Uterus (tissue), 4 donors: ENCODE measurements at places on chromosomes 6 and 20. TPM values are rescaled to one million over a fixed set of nuclear protein-coding genes. Genes with fewer than 3 reads are reported as not detected.

Gene SLC22A23
- 6.8 TPM for total RNA-seq

Gene GFOD1
- total RNA-seq, result 26.6 TPM

Gene OPRM1
- not detected for total RNA-seq

Gene HCK
- total RNA-seq, result 3.7 TPM

Gene KCNK15
- 0.26 TPM for total RNA-seq

GRCh38 chr6:44234101-44235025, 11.0 kb downstream of the SLC29A1 start:
- H3K27ac ChIP-seq, result peak overlapping the region; percentile 99
- H3K27me3 ChIP-seq, result no peaks in the 10 kb centered on the region
- peak; percentile 91 for DNase-seq

DNA sequence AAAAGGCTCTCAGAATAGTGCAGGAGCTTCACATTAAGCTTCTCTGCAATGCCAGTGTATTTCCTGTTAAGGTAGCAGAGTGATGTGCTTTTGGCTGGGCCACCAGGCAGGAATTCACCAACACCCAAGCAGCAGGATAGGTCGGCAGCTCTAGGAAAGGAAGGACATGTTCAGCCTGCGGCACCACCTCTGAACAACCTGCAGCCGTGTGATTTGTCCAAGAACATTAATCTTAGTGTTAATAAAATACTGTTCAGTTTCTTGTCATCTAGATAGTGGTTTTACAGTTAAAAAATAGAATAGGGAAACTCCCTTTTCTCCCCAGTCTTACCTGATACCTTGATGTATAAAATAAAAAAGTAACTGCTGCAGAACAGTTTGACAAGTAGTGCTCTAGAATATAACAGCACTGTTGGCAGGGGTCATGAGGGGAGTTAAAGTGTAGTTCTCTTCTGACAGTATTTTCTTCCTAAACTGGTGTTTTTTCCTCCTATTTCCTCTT, 18.8 kb downstream of the ZNF292 start:
- H3K4me1 ChIP-seq, result peaks cover 18% of the 10 kb centered on the region
- H3K36me3 ChIP-seq, result no peaks in the 10 kb centered on the region
- no peak overlapping the region for H3K27ac ChIP-seq
- no peak overlapping the region for H3K4me3 ChIP-seq
- no peaks in the 10 kb centered on the region for H3K27me3 ChIP-seq
- DNase-seq, result no peak

DNA sequence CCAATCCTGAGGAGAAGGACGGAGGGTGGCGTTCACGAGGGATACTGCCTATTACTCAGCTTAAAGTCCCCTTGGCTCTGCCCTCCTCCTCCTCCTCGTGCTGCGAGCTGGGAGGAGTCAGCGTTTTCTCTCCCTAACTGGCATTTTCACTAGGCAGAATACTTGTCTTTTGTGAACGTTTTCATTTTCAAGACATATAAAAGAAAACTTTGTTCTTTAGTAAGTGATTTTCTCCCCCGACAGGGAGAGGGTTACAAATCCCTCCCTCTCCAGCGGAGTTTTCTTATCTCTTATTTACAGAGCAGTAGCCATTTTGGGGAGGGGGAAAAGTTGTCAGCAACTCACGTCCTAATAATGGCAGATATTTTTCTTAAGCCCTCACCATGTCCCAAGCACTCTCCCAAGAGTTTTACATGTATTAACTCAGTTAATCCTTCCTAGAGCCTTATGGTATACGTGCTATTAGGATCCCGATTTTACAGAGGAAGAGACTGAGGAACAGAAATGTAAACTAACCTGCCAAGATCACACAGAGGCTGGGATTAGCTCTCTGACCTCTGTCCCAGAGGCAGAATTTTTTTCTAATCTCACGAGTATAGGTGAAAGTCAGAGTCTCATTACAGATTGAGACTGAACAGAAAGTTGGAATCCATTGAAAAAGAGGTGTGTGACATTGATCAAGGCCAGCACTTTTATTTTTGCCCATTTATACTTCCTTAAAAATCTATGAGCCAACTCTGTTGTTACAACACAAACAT, 30.0 kb upstream of the ZNF217 start:
- no peaks in the 10 kb centered on the region for H3K36me3 ChIP-seq
- peaks cover 14% of the 10 kb centered on the region for H3K4me1 ChIP-seq
- peak overlapping the region; percentile 89 for H3K27ac ChIP-seq
- no peaks in the 10 kb centered on the region for H3K27me3 ChIP-seq
- DNase-seq, result peak; percentile 82

GRCh38 chr6:113719064-113719463, 138.1 kb upstream of the MARCKS start:
- no peak overlapping the region for H3K4me3 ChIP-seq
- DNase-seq, result no peak
- no peaks in the 10 kb centered on the region for H3K27me3 ChIP-seq
- H3K27ac ChIP-seq, result no peak overlapping the region
- no peaks in the 10 kb centered on the region for H3K36me3 ChIP-seq

DNA sequence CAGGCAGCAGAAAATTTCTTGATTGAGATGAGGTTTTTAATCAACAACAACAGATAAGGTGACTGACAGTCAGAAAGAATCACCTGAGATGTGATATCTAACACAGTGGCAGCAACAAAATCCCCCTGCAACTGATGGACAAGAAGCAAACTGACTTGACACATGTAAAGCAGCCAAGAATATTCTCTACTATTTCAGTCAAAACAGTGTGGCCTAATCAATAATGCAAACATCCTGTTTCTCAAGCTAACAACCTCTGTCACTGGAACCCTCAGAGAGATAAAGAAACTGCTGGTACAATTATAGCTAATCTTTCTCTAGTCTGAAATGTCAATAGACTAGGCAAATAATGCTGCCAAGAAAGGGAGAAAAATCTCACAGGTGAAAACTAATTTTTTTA, 4.6 kb upstream of the CGA start:
- no peak overlapping the region for H3K27ac ChIP-seq
- H3K4me3 ChIP-seq, result no peak overlapping the region
- DNase-seq, result no peak
- H3K4me1 ChIP-seq, result no peaks in the 10 kb centered on the region

DNA sequence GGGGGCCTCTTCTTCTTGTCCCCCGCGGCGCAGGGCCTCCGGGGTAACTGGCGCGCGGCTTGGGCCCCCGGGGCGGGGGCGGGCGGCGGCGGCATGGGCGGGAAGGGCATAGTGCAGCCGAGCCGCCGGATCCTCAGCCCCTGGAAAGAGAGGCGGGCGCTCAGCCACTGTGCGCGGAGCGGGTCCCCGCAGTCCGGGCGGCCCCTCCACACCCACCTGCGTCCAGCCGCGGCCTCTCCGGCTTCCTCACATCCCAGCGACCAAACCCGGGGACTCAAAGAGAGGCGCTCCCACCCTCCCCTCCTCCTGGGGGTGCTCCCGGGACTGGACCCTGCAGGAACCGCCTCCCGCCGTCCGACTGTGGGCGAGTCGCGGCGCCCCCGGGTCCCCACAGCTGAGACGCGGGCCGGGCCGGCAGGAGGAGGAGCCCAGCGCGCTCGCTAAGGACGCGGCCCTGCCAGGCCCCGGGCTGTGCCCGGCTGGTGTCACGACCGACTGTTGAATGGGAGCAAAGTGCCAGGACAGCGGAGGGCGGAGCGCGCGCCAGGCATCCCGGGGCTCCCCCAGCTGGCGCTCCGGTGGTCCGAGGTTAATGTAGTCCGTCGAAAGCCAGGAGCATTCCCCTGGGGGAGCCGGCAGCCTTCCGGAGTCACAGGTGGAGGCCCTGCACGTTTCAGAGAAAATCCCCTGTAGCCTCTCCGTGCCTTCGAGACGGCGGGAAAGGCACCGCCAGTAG, at the start of gene PRR18:
TSS of gene PRR18 (minus strand) at position 360 of the 736 bp plus-strand sequence. CDS start at position 110, 250 bp downstream.
- no peaks in the 10 kb centered on the region for H3K36me3 ChIP-seq
- peaks cover 6% of the 10 kb centered on the region for H3K27me3 ChIP-seq
- no peak within 1 kb of the TSS for H3K27ac ChIP-seq
- no peak for DNase-seq

DNA sequence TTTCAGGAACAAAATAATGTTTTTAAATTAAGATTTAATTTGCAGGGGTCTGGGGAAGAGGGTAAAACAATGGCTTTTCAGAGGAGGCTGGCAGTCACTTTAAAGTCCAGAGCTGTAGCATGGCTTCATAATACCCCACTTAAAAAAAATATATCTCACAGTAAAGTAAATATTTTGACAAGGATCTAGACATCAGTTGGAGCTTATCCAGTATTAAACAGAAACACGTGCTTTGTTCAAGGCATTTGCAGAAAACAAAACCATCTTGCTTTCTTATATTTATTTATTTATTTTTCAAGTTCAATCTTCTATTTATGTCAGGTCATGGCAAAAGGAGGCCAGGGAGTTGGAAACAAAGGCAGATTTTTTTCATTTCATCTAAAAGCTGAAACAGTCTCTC, 53.3 kb upstream of the PRL start:
- H3K36me3 ChIP-seq, result no peaks in the 10 kb centered on the region
- DNase-seq, result no peak
- H3K27ac ChIP-seq, result no peak overlapping the region
- H3K27me3 ChIP-seq, result no peaks in the 10 kb centered on the region

DNA sequence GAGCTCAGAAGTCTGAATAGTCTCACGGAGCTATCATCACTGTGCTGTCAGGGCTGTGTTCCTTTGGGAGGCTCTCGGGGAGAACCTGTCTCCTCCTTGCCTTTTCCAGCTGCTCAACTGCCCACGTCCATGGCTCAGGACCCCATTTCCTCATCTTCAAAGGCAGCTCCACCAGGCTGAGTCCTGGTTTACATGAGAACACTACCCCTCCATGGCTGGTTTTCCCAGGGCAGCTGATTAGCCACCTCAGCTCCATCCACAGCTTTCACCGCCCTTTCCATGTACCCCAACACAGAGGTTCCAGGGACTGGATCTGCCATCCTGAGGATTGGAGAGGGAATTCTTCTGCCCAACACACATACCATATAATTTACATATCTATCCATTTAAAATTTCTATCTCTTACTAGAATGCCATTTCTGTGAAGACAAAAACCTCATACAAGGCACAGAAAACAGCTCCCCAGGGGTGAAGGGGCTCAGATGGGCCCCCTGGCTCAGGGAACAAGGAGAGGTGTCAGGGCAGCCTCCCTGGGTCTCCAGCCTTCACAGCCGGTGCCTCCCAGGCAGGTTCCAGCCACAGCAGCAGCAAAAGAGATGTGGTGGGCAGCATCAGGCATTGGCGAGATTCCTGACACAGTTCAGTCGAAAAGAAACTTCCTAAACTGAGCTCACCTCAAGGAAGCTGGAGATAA, 2.2 kb upstream of the RAET1E start:
- no peak for DNase-seq
- no peak overlapping the region for H3K27ac ChIP-seq
- H3K36me3 ChIP-seq, result no peaks in the 10 kb centered on the region
- no peaks in the 10 kb centered on the region for H3K27me3 ChIP-seq
- H3K4me3 ChIP-seq, result no peak overlapping the region

GRCh38 chr20:25140968-25141367, 54.5 kb upstream of the ENTPD6 start:
- no peaks in the 10 kb centered on the region for H3K27me3 ChIP-seq
- no peak overlapping the region for H3K27ac ChIP-seq
- H3K4me1 ChIP-seq, result no peaks in the 10 kb centered on the region
- H3K36me3 ChIP-seq, result no peaks in the 10 kb centered on the region
- DNase-seq, result no peak
